ENCODE measurements at places on chromosomes 7 and 10.
A peak's percentile ranks its signal among the peaks of the same experiment; 100 is the strongest.

GRCh38 chr7:143510854-143511592 lies 33.4 kb downstream of the TAS2R41 start:
- DNase-seq, result no peak

GRCh38 chr7:29306319-29306991 lies 111.9 kb downstream of the CHN2 start:
- DNase-seq, result no peak

DNA sequence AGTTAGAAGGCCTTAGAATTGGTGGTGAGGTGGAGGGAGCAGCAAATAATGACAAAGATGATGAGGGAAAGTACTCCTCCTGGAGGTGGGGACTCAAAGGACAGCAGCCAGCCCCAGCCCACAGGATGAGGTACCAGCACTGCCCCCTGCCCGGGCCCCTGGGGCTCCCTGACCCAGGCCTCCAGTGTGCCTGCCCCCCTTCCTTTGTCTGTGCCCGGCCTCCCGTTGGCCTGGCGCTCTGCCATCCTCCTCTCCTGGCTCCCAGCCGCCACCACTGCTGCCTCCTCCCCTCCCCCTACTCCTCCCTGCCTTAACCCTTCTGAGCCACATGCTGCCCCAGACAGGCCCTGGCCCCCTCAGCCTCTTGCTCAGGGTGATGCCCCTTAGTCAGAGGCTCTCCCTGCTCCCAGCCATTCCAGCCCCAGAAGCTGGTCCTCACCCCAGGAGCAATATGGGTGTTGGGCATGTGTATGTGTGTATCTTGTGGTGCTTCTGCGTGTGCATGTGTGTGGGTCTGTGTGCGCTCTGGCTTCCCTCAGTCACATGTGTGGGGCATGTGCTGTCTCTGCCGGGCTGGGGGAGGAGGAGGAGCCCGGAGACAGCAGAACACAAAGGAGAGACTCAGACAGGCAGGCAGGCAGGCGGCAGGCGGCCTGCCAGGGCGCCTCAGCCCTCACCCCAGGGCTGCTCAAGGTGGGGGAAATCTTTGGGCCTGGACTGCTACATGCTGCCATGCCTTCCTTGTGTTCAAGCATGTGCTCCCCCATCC lies 2.6 kb downstream of the LDB1 start:
- peak; percentile 81 for DNase-seq

DNA sequence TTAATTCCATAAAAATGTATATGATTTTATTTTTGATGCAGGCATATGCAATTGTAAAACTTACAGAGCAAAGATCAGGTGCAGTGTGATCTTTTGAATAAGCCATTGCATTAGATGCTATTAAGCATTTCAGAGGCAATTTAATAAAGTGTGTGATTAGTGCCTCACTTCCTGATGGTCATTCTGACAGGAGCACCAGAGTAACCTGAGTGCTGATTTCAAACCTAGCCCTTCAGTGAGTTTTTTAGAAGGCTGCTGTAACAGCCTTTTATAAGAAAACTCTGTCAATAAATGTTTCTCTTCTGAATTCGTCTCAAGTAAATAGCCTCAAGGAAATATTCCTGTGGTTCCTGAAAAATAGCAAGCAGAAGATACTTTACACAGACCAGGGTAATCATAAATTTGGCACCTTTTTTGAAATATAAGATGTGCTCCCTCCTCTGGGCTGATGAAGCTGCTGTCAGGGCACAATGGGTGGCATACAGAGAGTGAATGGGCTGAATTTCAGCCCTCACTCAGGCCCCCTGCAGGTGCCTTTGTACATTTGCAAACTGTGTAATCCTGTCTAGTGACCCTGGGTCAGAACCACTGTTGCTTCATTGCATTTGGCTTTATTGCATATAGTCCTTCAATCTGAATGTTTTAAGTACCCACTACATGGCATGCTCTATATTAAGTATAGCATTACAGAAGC lies 193.7 kb upstream of the CSTF2T start:
- DNase-seq, result peak; percentile 49

GRCh38 chr10:30002426-30003266 lies 56.7 kb downstream of the JCAD start:
- peak; percentile 37 for DNase-seq

- DNase-seq, result peak; percentile 66
Observed at GRCh38 chr7:38222481-38223096, 44.5 kb downstream of the STARD3NL start.

GRCh38 chr7:130367836-130368746 lies 12.2 kb upstream of the CPA1 start:
- DNase-seq, result no peak

GRCh38 chr10:124388476-124388822 lies 30.3 kb downstream of the OAT start:
- no peak for DNase-seq

GRCh38 chr7:142753366-142753765 lies 4.1 kb downstream of the PRSS1 start:
- DNase-seq, result no peak
